ENCODE measurements at places on chromosomes 2 and 18. TPM values are rescaled to one million over a fixed set of nuclear protein-coding genes. Genes with fewer than 3 reads are reported as not detected.

GRCh38 chr2:238325694-238326093 is 5.4 kb downstream of the TRAF3IP1 start:
- peak; percentile 55 for DNase-seq

GRCh38 chr2:196927376-196928225 is 1.1 kb upstream of the PGAP1 start:
- no peak for DNase-seq

Gene SPEG
- total RNA-seq: 217 TPM

DNA sequence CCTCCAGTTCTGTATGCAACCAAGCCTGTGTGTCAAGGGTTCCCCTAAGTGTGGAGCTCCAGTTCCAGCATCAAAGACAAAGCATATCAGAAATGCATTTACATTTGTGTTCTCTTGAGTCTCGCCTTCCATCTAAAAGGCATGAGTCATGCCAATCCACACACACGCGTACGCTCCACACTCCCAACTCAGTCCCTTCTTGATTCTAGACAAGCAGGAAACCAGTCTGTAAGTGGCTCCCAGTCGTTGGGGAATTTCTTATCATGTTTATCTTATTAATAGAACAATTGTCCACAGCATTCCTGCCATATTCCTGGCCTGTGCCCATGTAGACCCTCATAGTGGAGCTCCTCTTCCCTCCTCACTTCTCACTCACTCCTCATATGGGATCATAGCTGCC is 86.4 kb upstream of the SLC35G4 start:
- DNase-seq: no peak

DNA sequence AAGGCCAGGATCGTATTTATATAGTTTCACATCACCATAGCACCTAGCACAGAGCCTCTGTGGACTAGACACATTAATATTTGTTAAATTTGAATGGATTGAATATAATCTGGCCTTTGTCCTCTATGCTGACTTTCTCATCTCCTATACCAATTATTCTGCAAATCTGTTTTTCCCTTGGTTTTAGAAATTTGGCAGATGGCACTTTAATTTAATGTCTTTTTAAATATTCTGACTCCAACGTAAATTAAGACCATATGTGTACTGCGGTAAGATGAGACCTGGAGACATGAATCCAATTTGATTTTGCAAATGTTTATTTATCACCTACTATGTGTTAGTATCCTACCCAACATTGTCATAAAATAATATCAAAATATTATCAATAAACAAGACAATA is 1281.9 kb upstream of the PIK3C3 start:
- DNase-seq: no peak

- DNase-seq: no peak
These were observed 10.0 kb upstream of the RHOB start for GRCh38 chr2:20436716-20437470.

GRCh38 chr18:23059541-23060465 is 75.5 kb upstream of the CABLES1 start:
- DNase-seq: no peak

Data from posterior vena cava (tissue), 2 donors.